Calu3 (cell line): ENCODE measurements at places on chromosomes 2 and 18.

DNA sequence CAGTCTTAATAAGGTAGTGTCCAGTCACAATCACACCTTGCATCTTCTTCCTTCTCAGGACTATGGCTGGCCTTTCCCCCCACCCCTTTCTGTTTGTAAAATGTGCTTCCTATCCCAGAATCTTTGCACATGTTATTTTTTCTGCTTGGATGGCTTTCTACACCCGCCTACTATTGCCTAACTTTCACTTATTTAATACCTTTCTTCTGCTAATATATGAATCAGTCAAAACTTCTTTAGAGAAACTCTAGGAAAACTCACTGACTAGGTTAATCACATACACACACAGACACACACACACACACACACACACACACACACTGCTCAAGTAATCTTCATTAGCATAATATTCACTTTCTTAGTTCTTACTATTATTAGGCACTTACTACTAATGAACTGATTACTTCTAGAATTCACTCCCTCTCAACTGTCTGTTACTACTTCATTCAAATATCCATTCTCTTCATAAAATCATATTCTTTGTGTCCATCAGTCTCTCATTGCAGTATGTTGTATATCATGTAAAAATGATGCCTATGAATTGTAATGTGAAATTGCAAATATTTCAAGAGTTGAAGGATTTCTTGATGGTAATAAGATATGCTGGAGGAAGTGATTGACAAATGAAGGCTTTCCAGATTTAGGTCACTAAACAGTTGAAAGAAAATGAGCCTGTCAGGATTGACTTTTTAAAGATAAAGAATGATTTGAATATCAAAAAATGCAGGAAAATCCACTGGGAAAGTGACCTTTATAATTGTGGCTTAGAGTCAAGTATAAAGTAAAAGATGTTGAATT lies 51.2 kb downstream of the CLIP4 start:
- no peak for DNase-seq
- no peak overlapping the region for H3K4me3 ChIP-seq
- H3K4me1 ChIP-seq = peaks cover 31% of the 10 kb centered on the region
- peak overlapping the region; percentile 30 for H3K27ac ChIP-seq
- H3K27me3 ChIP-seq = no peaks in the 10 kb centered on the region

GRCh38 chr2:120766470-120767351 lies 31.0 kb downstream of the GLI2 start:
- H3K4me1 ChIP-seq = no peaks in the 10 kb centered on the region
- no peaks in the 10 kb centered on the region for H3K36me3 ChIP-seq
- no peak for DNase-seq
- H3K27me3 ChIP-seq = no peaks in the 10 kb centered on the region
- H3K27ac ChIP-seq = no peak overlapping the region

- no peaks in the 10 kb centered on the region for H3K4me1 ChIP-seq
- H3K36me3 ChIP-seq = no peaks in the 10 kb centered on the region
- no peak overlapping the region for H3K4me3 ChIP-seq
- H3K27me3 ChIP-seq = no peaks in the 10 kb centered on the region
- DNase-seq = no peak
Measured at GRCh38 chr18:30675493-30675892, 367.0 kb downstream of the DSC3 start.

GRCh38 chr2:58865436-58865835 lies 624.3 kb upstream of the FANCL start:
- no peak for DNase-seq
- H3K27ac ChIP-seq = no peak overlapping the region

- no peaks in the 10 kb centered on the region for H3K36me3 ChIP-seq
- no peaks in the 10 kb centered on the region for H3K4me1 ChIP-seq
- H3K27ac ChIP-seq = no peak overlapping the region
Measured at GRCh38 chr2:177796011-177796410, 276.6 kb downstream of the PDE11A start.

GRCh38 chr2:171703574-171704347 lies 16.5 kb downstream of the DYNC1I2 start:
- no peaks in the 10 kb centered on the region for H3K36me3 ChIP-seq
- H3K4me3 ChIP-seq = no peak overlapping the region
- H3K27me3 ChIP-seq = no peaks in the 10 kb centered on the region
- no peak overlapping the region for H3K27ac ChIP-seq
- no peak for DNase-seq
